Skin of body (tissue), 3 donors: ENCODE measurements at places on chromosomes 2 and 18. TPM values are rescaled to one million over a fixed set of nuclear protein-coding genes. Genes with fewer than 3 reads are reported as not detected.

C2orf92 gene
- 9.3 TPM for total RNA-seq

COMMD1 gene
- total RNA-seq = 34.8 TPM

LBX2 gene
- 0.20 TPM for total RNA-seq

- DNase-seq = no peak
These were observed 10.0 kb downstream of the ZNF24 start for GRCh38 chr18:35334212-35334611.

DNA sequence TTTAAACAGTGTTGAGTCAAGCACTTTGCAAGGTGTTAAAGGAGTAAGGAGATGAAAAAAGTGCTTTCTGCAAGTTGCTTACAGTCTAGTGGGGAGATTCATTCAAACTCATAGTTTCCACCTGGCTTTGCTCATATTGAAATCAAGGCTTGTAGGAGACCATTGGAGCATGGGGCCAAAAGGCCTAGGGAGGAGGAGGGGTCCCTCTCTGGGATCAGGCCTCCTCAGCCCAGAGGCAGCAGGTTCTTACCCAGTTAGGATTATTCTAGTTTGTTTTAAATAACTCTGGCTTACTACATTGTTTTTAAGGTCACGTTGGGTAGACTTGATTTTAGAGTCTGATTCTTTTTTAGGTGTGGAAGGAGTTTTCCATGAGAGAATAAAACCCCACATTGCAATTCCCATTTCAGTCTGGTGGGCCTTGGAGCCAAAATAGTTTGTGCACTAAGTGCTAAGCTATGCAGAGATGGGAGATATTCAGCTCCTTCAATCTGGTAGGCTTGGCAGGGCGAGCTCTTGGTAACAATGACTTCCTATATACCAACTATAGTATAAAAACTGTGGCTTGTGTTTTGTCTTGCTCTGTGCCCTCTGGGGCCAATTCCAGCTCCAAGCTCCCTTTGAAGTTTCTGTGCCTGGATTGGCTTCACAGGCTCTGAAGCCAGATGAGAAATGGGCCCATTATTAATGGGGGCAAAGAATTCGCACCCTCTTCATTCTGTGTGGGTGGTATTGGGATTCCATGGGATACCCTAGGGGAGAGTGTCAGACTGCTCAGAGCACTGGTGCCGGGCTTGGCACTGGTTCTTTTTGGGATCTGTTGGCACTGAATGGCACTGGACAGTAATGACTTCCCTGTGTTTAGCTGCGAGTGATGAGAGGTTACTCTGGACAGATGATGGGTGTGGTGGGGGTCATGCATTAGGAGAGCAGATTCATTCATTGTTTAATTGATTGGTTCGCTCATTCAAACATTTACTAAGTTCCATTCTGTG is 301.1 kb downstream of the MYCN start:
- no peak for DNase-seq

GRCh38 chr2:16614314-16614860 is 51.2 kb downstream of the CYRIA start:
- no peak for DNase-seq

DNA sequence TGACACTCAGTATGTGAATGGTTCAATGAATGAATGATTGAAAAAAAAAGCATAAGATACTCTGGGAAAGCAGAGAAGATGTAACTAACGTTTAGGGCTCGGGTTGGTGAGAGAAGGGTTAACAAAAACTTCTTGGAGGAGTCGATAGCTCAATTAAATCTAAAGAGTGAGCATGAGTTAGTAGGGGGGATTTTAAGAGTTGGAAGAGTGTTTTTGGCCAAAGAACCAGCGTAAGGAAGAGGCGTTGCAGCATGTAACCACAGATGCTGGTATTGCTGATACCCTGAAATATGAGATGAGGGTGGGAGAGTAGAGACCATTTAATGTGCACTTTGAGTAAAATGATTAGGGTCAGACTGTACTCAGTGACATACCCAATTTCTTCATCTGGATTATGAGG is 14.5 kb downstream of the ARHGAP28 start:
- DNase-seq = no peak

DNA sequence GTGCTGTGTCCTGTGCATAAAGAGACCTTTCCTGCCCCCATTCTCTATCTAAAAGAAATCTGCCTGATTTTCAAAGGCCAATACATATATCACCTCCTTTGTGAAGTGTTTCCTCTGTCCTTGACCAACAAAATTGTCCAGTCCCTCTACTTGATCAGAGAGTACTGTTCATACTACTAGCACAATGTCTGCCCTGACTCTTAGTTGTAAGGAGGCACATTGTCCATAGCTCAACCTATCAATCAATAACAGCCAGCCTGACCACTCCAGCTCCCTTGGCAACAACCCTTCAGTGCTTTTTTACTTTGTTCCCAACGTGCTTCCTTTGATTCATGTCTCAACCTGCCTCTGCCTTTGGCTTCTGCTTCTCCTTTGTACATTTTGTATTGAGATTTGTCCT is 398.9 kb downstream of the TRIB2 start:
- no peak for DNase-seq
